ENCODE measurements at places on chromosomes 7 and 10. TPM values are rescaled to one million over a fixed set of nuclear protein-coding genes. Genes with fewer than 3 reads are reported as not detected.

- no peaks in the 10 kb centered on the region for H3K4me1 ChIP-seq
- no peak overlapping the region for H3K4me3 ChIP-seq
- DNase-seq = no peak
- no peaks in the 10 kb centered on the region for H3K36me3 ChIP-seq
Measured at GRCh38 chr7:51764976-51765375, 448.4 kb upstream of the COBL start.

DNA sequence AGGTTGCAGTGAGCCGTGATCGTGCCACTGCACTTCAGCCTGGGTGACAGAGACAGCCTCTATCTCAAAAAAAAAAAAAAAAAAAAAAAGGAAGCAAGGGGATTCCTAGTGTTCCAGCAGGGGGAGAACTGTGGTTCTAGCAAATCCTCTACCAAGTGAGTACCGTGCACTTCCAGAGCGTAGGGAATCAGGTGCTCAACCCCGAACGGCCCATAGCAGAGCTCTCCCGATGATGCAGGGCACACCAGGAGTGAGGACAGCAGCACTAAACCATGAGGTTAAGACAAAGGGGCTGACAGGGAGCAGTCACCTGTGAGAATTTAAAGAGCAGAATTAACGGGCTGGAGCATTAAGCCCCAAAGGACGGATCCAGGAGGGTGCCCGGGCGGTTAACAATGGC is 173.6 kb downstream of the PTPRN2 start:
- no peak for DNase-seq
- H3K27ac ChIP-seq = peak overlapping the region; percentile 69
- no peaks in the 10 kb centered on the region for H3K4me1 ChIP-seq
- no peak overlapping the region for H3K4me3 ChIP-seq
- no peaks in the 10 kb centered on the region for H3K27me3 ChIP-seq

DNA sequence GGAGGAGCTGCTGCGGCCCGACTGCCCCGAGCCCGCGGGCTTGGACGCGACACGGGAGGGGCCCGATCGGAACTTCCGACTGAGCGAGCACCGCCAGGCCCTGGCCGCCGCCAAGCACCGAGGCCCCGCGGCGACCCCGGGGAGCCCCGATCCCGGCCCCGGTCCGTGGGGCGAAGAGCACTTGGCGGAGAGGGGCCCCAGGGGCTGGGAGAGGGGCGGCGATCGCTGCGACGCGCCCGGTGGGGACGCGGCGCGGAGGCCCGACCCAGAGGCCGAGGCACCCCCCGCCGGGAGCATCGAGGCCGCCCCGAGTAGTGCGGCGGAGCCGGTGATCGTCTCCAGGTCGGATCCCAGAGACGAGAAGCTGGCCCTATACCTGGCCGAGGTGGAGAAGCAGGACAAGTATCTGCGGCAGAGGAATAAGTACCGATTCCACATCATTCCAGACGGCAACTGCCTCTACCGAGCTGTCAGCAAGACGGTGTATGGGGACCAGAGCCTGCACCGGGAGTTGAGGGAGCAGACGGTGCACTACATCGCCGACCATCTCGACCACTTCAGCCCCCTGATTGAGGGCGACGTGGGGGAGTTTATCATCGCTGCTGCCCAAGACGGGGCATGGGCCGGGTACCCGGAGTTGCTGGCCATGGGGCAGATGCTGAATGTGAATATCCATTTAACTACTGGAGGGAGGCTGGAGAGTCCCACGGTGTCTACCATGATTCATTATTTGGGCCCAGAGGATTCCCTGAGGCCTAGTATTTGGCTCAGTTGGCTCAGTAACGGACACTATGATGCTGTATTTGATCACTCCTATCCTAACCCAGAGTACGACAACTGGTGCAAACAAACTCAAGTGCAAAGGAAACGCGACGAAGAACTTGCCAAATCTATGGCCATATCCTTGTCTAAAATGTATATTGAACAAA is 1.4 kb downstream of the OTUD1 start:
- H3K36me3 ChIP-seq = no peaks in the 10 kb centered on the region
- H3K27me3 ChIP-seq = no peaks in the 10 kb centered on the region
- DNase-seq = no peak
- H3K4me1 ChIP-seq = peaks cover 28% of the 10 kb centered on the region

Gene FAM200A
- 4.9 TPM for total RNA-seq

GRCh38 chr10:119286516-119286915 is 79.1 kb downstream of the GRK5 start:
- H3K4me1 ChIP-seq = peaks cover 67% of the 10 kb centered on the region
- H3K4me3 ChIP-seq = no peak overlapping the region
- H3K27me3 ChIP-seq = no peaks in the 10 kb centered on the region
- H3K36me3 ChIP-seq = no peaks in the 10 kb centered on the region
- H3K27ac ChIP-seq = no peak overlapping the region

Gene RPEL1
- total RNA-seq = not detected

DNA sequence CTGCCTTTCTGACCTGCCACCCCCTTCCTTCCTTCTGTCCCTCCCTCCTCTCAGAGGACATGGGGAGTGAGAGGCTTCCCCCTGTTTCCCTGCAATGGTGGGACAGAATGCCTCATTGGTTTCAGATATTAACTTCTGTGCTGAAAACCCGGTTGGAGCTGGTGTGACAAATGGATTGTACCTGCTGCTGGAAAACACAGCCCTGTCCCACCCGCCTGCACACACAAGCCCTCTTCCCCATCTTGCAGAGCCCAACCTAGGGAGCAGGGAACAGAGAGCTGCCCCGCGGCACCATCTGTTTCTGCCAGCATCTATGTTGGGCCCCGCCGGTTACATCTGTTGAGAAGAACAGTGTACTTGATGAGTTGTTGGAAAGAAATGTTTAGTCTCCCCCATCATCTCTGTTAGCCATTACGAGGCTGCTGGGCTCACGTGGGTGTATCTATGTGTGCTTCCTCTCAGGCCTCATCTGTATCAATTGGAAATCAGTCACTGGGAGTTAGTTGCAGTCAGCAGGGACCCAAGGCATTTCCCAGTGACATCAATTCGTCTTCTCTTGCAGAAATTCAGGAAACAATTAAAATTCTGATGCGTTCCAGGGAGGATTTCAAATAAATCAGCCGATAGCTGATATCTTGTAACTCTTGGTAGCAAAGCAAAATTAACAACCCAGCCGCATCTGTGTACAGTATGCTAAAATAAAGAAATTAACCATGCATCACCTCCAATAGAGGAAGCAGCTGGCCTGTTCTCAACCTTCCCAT is 725.6 kb upstream of the GALNT17 start:
- H3K27ac ChIP-seq = no peak overlapping the region
- no peak overlapping the region for H3K4me3 ChIP-seq
- no peaks in the 10 kb centered on the region for H3K4me1 ChIP-seq

DNA sequence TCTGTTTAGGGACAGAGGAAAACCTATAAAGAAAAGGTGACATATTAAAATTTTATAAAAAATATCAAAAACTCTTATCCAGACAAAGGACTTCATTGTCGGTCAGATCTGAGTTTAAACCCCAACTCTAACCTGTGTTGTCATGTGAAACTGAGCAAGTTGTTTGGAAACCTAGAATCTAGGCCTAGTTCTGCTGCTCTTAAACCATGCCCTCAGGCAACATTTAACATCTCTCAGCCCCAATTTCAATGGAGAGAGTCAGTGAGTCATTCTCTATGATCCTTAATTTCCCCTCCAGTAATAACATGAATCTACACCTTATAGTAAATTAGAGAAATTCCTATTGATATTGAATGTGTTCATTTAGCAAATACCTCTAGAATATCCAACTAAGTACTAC is 192.3 kb downstream of the IMMP2L start:
- H3K4me3 ChIP-seq = no peak overlapping the region
- no peaks in the 10 kb centered on the region for H3K4me1 ChIP-seq
- no peak overlapping the region for H3K27ac ChIP-seq
- H3K27me3 ChIP-seq = no peaks in the 10 kb centered on the region
- no peak for DNase-seq

Gene LRRN3
- 3.3 TPM for total RNA-seq

GRCh38 chr10:77604941-77605351 is 32.7 kb downstream of the KCNMA1 start:
- H3K4me3 ChIP-seq = no peak overlapping the region
- no peaks in the 10 kb centered on the region for H3K4me1 ChIP-seq
- H3K36me3 ChIP-seq = no peaks in the 10 kb centered on the region
- H3K27me3 ChIP-seq = no peaks in the 10 kb centered on the region
- no peak overlapping the region for H3K27ac ChIP-seq
- DNase-seq = no peak

DNA sequence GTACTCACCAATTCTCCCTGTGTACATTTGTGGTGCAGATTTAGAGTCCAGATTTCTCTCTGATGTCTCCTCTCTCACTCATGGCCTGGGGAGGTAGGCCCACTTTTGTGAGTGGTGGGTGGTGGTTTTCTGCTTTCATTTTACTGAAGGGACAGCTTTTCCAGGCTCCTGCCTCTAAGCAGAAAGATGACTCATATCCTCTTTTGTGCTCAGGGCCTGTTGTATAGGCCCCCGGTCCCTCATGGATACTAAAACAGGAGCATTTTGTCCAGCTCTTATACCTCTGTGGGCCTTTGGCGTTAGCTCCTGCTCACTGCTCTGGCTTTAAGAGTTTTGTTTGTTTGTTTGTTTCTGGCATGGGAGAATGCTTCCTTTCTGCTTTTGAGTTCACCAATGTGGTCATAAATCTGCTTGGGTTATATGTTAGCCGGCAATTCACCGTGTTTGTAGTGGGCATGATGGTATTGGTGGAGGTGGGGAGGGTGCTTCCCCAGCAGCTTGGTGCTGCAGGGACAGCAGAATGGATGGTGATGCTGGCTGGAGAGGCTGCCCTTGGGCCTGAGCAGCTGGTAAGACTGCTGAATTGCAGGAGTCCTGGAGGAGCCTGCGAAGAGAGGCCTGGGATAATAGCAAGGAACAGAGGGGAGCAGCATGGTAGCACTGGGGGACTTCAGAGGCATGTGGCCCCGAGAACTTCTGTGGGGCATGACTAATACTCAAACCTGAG is 468.7 kb downstream of the RPS24 start:
- DNase-seq = no peak
- H3K4me3 ChIP-seq = no peak overlapping the region
- H3K4me1 ChIP-seq = no peaks in the 10 kb centered on the region
- no peaks in the 10 kb centered on the region for H3K36me3 ChIP-seq
- no peak overlapping the region for H3K27ac ChIP-seq
- no peaks in the 10 kb centered on the region for H3K27me3 ChIP-seq

- DNase-seq = peak; percentile 69
- H3K4me3 ChIP-seq = peak within 1 kb of the TSS; percentile 81
- no peaks in the 10 kb centered on the region for H3K36me3 ChIP-seq
- peaks cover 39% of the 10 kb centered on the region for H3K4me1 ChIP-seq
- H3K27me3 ChIP-seq = no peaks in the 10 kb centered on the region
Measured at GRCh38 chr7:140062528-140063299, at the start of gene PARP12. Gene PARP12 (minus strand): TSS chr7:140062951. CDS start chr7:140062847, 104 bp downstream.

GRCh38 chr10:107442035-107442505 is 277.6 kb upstream of the SORCS1 start:
- no peak overlapping the region for H3K4me3 ChIP-seq
- no peaks in the 10 kb centered on the region for H3K27me3 ChIP-seq
- H3K27ac ChIP-seq = no peak overlapping the region
- DNase-seq = no peak
- H3K36me3 ChIP-seq = no peaks in the 10 kb centered on the region

GRCh38 chr10:125092564-125093031 is 67.8 kb downstream of the CTBP2 start:
- peak overlapping the region; percentile 17 for H3K27ac ChIP-seq
- no peaks in the 10 kb centered on the region for H3K27me3 ChIP-seq
- no peaks in the 10 kb centered on the region for H3K36me3 ChIP-seq
- H3K4me1 ChIP-seq = peaks cover 13% of the 10 kb centered on the region

Gene DLD
- total RNA-seq = 58.0 TPM

- no peak overlapping the region for H3K4me3 ChIP-seq
- no peak overlapping the region for H3K27ac ChIP-seq
Measured at GRCh38 chr10:124176349-124177179, 83.2 kb upstream of the CHST15 start.

GRCh38 chr10:106713846-106714245 is 450.7 kb downstream of the SORCS1 start:
- H3K4me3 ChIP-seq = no peak overlapping the region
- no peaks in the 10 kb centered on the region for H3K4me1 ChIP-seq
- no peaks in the 10 kb centered on the region for H3K36me3 ChIP-seq
- no peak for DNase-seq

- no peak overlapping the region for H3K27ac ChIP-seq
- DNase-seq = no peak
- H3K4me1 ChIP-seq = no peaks in the 10 kb centered on the region
- H3K27me3 ChIP-seq = no peaks in the 10 kb centered on the region
Measured at GRCh38 chr10:124977648-124978375, 35.9 kb downstream of the ZRANB1 start.

Gene OR6V1
- total RNA-seq = not detected

Gene LRRTM3
- total RNA-seq = not detected

- no peaks in the 10 kb centered on the region for H3K4me1 ChIP-seq
- H3K27me3 ChIP-seq = no peaks in the 10 kb centered on the region
- H3K27ac ChIP-seq = peak within 1 kb of the TSS; percentile 91
Measured at GRCh38 chr7:74027683-74028320, at the start of gene ELN. Gene ELN (plus strand): TSS chr7:74028173. CDS start chr7:74028188, 15 bp downstream.

Gene PROSER2
- total RNA-seq = 79.5 TPM

- no peak overlapping the region for H3K27ac ChIP-seq
- no peak overlapping the region for H3K4me3 ChIP-seq
- H3K4me1 ChIP-seq = no peaks in the 10 kb centered on the region
- H3K36me3 ChIP-seq = no peaks in the 10 kb centered on the region
- DNase-seq = no peak
Measured at GRCh38 chr10:78349911-78350663, 316.4 kb downstream of the RPS24 start.

DNA sequence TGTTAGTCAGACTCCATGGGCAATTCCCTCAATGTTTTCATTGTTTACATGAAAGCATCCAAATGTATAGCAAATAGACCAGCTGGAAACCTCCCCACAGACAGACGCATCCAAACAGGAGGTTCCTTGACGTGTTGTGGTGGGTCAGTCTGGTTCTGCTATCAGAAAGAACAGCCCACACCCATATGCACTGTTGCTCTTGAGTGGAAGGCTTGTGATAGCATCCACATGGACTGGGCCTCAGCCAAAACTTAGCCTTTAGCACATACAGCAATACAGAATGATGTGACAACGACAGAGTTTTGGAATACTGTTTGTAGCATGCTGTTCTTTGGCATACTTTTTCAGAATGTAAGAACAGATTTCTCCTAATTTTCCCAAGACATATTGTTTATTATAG is 299.2 kb upstream of the ETV1 start:
- H3K27ac ChIP-seq = no peak overlapping the region
- H3K27me3 ChIP-seq = no peaks in the 10 kb centered on the region
- no peak for DNase-seq

DNA sequence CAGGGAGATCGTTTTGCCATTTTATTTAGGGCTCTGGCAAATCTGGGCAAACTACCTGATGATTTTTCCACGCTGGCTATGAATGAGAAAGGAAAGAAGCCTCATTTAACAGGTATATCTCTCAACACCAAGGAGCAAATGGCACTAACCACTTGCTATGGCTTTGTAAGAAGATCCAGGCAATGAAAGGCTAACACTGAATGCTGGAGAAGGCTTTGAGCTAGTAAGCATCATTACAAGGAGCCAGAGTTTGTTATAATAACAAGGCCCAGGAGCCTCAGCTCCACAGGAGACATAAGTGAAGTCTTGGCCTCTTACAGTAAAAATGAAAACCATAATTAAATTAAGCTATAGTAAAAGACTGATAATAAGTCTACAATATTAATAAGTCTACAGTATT is 123.1 kb downstream of the CNOT4 start:
- peaks cover 8% of the 10 kb centered on the region for H3K4me1 ChIP-seq
- H3K36me3 ChIP-seq = no peaks in the 10 kb centered on the region
- H3K4me3 ChIP-seq = no peak overlapping the region
- H3K27ac ChIP-seq = no peak overlapping the region

Gene FAM20C
- total RNA-seq = 44.2 TPM

Gene STRIP2
- total RNA-seq = 0.39 TPM
